ENCODE measurements at places on chromosomes 1 and 21.

GRCh38 chr1:9121496-9122409 is 7.1 kb downstream of the GPR157 start:
- no peak for DNase-seq

DNA sequence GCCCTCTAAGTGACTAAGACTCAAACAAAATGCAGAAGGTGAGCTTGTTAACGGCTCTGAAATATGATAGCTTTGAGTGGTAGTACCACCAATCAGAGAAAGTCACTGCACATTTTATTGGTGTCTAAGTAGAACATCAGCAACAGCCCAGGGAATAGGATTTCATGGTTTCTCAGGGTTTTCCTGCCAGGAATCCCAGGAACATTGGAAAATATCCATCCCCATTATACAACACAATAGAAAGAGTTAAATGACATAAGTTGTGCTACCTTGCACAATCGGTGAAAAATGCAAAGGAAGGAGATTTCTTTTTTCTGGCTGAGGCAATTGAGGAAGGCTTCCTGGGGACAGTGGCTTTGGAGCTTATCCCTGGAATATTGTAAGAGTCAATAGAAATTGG is 283.1 kb downstream of the HLX start:
- no peak for DNase-seq

- no peak for DNase-seq
Measured at GRCh38 chr21:31182231-31183140, 144.2 kb upstream of the KRTAP19-8 start.

- DNase-seq = no peak
Measured at GRCh38 chr1:96515430-96515829, 206.2 kb upstream of the PTBP2 start.

- DNase-seq = no peak
Measured at GRCh38 chr1:178328728-178329127, 168.0 kb downstream of the CLEC20A start.

DNA sequence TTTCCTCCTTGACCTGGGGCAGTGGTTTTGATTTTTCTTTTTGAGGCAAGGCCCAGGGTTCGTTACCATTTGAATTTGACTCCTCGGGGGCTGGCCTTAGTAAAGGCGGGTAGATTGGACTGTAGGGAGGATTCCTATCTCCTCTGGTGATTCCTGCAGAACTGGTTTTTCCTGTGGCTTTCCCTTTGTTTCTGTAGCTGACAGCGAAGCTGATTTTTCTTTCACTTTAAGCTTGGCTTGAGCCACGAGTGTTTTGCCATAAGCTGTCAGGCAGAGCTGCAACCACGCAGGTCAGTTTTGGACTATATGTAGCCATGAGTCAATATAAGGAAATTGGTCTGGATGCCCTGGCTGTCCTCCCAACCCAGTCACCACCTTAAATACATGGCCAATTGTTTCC is 28.7 kb upstream of the KCNJ15 start:
- no peak for DNase-seq

DNA sequence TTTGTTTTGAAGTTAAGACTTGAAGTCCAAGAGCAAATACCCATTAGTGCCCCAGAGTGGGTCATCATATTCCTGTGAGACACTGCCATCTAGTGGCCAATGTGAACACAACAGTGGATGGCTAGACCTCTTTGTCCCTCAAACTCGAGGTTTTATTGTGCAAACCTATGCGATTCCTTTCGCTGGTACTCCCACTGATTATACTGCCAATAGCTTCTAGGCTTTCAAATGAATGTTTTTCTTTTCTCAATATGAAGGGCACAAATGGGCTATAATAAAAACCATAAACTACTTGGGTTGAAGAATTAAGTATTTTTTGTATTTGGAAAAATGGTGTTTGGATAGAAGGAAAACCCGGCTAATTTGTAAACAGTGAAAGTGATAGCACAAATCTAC is 100.4 kb upstream of the ZNF281 start:
- peak; percentile 80 for DNase-seq

- no peak for DNase-seq
Measured at GRCh38 chr1:196373798-196374197, 234.4 kb downstream of the KCNT2 start.

DNA sequence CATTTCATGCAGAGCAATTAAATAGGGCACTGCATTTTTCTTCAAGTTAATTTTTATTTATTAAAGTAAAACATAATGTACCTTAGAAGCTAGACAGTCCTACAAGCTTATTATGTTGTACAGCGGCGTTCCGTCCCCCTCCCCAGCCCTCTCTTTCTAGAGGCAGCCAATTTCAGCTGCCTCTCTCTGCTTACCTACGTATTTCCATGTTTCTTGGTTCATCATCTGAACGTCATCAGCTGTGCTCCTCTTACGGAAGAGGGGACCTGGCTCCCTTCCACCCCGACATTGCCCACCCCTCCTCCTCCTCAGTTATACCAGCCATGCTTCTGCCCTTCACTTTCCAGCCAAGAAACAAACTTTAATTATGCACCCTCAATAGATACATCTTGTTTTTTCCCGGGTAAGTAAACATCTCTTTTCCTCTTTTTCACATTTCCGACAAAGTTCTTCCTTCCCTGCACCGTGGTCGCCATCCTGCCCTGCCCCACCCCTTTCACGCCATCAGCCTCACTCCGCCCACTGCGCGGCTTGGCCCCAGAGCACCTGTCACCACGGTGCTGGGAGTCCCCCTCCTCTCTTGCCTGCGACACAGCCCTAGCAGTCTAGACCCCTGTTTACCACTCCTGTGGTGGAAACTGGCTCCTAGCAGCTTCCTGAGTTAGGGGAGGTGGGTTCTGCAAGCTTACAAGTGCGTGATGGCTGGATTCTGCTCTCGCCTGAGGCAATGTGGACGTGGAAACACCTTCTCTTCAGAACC is 57.9 kb downstream of the SLC37A1 start:
- DNase-seq = no peak

- no peak for DNase-seq
Measured at GRCh38 chr1:53545663-53546408, 86.6 kb downstream of the DMRTB1 start.

DNA sequence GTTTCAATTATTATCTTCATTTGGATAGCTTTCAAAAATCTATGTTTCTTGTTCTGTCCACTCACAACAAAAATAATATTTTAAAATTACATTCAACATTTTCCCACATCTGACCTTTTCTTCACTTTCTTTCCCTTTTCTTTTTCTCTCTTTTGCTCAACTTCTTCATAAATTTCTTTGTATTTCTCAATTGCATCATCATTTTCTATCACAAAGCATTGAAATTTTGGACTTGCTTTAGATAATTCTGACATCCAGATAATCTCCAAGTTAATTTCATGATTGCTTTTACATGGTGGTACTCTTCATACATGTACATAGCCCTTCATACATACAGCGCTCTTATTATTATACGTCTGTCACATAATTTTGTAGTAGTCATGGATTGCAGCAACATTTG is 30.2 kb downstream of the NUF2 start:
- no peak for DNase-seq

- DNase-seq = peak; percentile 27
Measured at GRCh38 chr1:61299463-61299862, 217.1 kb downstream of the NFIA start.

GRCh38 chr1:159830722-159831121 is 4.0 kb downstream of the SLAMF8 start:
- DNase-seq = no peak

GRCh38 chr1:54545916-54546635 is 2.0 kb upstream of the ACOT11 start:
- DNase-seq = no peak

GRCh38 chr1:55380355-55380970 is 165.3 kb upstream of the USP24 start:
- DNase-seq = no peak

- DNase-seq = no peak
Measured at GRCh38 chr1:95723346-95723745, 489.3 kb downstream of the RWDD3 start.

- DNase-seq = peak; percentile 95
Measured at GRCh38 chr1:67766141-67766978, 66.9 kb downstream of the GNG12 start.

DNA sequence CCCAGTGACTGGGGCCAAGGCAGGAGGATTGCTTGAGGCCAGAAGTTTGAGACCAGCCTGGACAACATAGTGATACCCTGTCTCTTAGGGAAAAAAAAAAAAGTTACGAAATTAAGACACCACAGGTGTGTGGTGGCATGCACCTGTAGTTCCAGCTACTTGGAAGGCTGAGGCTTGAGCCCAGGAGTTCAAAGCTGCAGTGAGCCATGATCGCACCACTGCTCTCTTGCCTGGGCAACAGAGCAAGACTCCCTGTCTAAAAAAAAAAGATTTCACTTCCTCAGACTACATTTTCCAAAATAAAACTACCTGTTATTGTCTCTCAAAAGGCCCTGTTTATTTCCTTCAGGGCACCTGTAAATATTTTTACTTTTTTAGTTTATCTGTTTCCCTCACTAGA is 4.7 kb upstream of the STK40 start:
- DNase-seq = no peak

DNA sequence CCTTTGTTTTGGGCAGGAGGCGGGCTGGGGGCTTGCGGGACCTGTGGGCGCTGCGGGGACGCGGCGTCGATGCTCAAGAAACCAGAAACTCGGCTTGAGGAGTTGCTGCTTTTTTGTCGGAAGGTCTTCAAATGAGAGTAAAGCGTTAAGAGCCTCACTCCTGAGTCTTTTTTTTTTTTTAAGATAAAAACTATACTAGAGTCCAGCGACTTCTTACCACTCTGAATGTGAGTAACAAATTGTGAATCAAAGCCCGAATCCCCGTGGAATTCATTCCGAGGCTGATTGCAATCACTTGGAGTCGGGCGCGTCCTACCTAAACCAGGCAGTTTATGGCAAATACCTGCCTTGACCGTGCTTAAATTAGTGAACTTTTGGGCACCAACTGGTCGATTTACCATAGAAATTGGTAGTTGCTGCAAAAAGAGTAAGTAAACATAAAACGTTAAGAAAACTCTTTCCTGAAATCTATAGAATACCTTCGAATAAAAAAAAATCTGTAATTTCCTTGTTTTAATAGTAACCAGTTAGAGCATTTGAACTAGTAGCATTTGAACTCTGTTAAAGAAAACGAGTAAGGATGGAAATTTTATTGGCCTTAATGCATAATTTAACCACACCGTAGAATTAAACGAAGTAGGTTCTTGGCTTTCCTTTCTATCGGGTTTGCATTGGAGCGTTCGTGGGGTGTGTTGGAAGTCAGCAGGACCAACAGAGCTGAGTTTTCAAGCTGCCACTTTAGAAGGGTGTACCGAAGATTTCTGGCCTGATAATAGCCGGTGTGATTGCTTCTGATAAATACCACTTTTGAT is 769 bp downstream of the GPSM2 start:
- peak; percentile 35 for DNase-seq

DNA sequence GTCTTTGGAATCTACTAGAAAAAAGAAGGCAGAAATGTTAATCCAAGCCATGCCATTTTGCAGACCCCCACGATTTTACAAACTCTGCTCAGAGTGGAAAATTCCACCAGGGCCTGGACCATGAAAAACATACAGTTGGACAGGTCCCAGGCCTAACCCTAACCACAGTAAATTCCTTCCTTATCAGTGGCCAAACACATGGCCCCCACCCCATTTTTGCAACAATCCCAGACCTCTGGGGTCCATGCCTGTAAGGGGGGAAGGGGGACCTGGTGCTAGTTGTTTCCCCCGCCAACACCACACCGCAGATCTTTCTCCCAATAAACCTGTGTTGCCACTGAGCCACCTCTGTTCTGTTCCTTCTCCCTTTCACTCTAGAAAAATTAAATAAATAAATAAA is 1352.7 kb downstream of the AMY1C start:
- no peak for DNase-seq

DNA sequence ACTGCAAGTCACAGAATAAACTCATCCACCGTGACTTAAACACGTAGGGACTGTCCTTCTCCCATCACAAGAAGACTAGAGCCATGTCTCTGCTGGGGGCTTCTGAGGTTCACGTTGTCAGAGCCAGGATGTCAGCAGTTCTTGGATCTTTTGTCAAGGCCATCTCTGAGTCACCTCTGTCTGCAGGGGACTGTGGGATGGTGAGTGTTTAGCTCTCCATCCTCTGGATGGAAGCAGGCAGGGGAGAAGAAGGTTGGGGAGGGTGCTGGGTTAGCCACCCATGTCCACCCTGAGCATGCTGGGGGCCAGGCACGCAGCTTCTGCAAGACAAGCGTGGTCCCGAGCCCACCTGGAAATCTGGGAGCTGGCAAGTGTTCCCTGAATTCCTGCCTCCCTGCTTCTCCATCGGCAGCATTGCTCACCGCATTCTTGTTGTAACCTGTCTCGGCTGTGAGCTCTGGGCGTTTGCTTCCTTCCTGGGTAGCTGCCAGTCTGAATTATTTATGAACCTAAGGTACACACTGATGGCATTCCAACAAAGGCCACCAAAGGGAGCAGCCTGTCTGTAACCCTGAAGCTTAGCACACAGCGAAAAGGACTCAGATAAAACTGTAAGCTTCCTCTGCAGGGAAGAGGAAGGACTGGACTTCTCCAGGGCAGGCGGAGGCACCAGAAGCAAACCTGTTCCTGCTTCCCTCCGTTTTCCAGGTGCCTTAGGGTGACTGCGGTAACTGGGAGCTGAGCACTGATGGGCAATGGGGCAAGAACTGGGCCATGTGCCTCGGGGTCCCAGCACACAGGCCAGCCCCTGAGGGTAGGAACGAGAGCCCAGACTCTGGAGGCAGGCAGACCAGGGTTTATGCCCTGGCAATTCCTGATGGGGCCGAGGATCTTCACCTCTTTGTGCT is 88.6 kb downstream of the RIPK4 start:
- DNase-seq = peak; percentile 25

All from iris pigment epithelial cell (primary cell).